SW 1271 (cell line): ENCODE measurements at places on chromosomes 5 and 9.
A peak's percentile ranks its signal among the peaks of the same experiment; 100 is the strongest.

- no peak for DNase-seq
Measured at GRCh38 chr5:72767289-72768010, 49.0 kb upstream of the TNPO1 start.

DNA sequence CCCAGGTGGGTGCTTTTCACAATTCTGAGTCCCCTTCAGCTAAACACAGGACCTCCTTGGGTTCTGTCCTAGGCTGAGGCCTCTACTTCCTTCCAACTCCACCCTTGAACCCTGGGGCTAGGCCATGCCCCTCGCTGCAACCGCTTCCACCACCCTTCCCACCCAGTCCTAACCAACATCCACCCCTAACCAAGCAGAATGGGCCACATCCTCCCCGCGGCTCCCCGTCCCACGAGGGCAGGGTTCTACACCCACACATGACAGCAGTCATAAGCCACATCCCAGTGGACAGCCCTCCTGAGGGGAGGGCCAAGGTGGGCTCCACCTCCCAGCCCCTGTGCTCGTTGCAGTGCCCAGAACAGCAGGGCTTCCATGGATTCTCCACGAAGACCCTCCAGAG lies 65.8 kb downstream of the SHB start:
- DNase-seq = no peak

DNA sequence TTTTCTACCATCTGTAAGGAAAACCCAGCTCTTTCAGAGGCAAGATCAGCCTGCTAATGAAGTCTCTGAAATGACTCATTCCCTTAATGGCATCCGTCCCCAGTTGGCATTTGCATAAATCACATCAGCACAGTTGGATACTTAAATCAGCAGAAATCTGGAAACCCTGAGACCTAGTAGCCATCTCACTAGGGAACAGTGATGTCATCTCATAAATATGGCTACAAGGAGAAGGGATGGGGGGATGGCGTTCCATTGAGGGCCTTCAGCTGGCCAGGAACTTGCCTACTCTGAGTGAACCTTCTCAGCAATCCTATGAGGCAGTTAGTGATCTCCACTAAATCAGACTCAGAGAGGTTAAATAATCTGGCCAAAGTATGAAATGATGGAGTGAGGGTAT lies 81.8 kb downstream of the CMYA5 start:
- DNase-seq = no peak

- DNase-seq = no peak
Measured at GRCh38 chr9:17795744-17796143, 216.9 kb downstream of the SH3GL2 start.

GRCh38 chr5:143896516-143896915 lies 84.6 kb downstream of the HMHB1 start:
- no peak for DNase-seq

- DNase-seq = peak; percentile 60
Measured at GRCh38 chr9:35664531-35665470, at the start of gene ARHGEF39. Gene ARHGEF39 (minus strand): TSS chr9:35665195. CDS start chr9:35665169, 26 bp downstream.

DNA sequence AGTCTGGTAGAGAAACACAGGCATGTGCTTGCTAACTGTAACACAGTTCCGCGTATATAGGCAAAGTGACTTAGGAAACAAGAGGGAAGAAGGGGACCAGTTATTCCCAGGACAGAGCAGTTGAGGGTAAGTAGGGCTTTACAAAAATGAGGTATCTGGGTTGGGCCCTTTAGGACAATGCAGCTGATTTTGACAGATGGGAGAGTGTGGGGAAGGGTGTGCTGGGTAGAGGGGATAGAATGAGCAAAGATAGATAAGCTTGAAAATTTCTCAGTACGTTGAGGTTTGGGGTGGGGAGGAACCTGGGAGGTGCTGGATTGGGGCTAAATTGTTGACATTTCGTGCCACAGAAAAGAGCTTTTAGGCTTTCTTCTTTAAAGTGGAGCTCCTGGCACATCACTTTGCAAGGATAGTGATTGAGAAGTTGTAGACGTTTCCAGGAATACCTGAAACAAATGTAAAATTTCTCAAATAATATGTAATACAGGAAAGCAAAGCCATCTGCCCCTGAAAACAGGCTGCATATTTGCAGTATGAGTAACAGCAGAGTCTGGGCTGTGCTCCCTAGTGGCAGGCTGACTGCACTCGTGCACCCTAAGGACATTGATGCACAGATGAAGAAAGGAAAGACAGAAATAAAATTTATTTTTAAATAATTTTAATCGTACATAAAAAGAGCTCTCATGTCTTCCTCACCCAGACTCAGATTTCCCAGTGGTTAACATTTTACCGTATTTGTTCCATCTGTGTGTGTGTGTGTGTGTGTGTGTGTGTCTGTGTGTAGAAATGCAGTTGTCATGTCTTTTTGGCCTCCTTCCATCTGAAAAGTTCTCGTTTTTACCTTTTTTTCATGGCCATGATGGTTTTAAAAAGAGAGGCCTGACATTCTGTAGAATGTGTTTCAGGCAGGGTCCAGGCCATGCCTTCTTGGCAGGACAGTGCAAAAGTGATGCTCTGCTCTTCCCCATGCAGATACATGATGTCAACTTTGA lies 144.9 kb upstream of the DMRT1 start:
- no peak for DNase-seq

DNA sequence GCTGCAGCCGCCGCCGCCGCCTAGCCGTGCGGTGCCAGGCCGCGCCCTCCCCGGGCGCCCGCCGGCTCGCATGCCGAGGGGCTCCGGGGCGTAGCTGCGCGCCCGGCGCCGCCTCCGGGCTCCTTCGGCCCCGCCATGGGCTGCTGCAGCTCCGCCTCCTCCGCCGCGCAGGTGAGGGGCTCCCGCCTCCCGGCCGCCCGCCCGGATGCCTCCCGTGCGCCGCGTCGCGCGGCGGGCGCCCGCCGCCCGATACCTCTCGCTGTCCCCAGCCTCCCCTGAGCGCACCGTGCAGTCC lies 230 bp downstream of the SLC44A1 start:
- DNase-seq = no peak

DNA sequence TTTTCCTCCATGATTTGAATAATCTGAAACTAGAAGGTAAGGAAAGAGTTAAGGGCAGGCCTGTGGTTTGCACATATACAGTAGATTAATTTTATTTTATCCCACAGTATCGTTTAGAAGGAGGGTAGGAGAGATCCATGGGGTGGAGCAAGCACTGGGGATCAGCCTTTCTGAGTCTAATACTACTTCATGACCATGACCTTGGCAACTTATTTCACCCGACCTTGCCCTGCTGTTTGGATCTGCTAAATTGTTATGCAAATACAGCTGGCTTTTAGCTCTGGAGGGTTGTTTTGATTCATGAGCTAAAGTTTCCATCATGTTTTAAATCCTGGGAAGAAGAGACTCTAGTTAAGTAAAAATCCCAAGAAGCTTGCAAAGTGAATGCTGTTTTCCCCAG lies 864 bp upstream of the GRIN3A start:
- no peak for DNase-seq

- no peak for DNase-seq
Measured at GRCh38 chr5:159184236-159184635, 25.1 kb downstream of the RNF145 start.

- DNase-seq = no peak
Measured at GRCh38 chr5:172424111-172424490, 30.2 kb downstream of the SH3PXD2B start.

GRCh38 chr5:9927106-9927505 lies 297.0 kb upstream of the TAS2R1 start:
- peak; percentile 63 for DNase-seq

GRCh38 chr5:117880932-117881331 lies 1107.4 kb downstream of the DTWD2 start:
- no peak for DNase-seq

DNA sequence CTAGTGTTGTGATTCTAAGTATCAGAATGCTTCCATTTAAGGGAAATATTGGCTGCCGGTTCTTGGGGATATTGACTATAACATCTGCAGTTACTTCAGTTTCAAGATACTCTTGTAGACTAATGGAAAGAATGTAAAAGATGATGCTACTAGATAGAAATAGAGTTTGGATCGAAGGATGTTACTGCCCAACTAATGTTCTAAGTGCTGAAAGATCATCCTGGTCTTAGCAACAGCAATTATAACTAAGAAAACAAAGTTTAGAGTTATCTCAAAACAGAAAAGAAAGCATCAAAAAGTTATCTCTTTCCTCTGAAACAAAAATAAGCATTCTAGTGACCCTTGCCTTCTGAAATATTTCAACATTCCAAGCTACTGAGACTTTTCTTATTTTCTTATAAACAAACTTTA lies 49.9 kb downstream of the ITGA1 start:
- DNase-seq = no peak
